ENCODE measurements at places on chromosomes 5 and 9. TPM values are rescaled to one million over a fixed set of nuclear protein-coding genes. Genes with fewer than 3 reads are reported as not detected.

The PGM5 gene
- total RNA-seq, result 18.3 TPM

The PHYHD1 gene
- 7.2 TPM for total RNA-seq

The SELENOP gene
- total RNA-seq, result 1,474 TPM

The DMRT3 gene
- total RNA-seq, result not detected

The RASGRF2 gene
- 7.2 TPM for total RNA-seq
